ENCODE measurements at places on chromosomes 2 and 18.

DNA sequence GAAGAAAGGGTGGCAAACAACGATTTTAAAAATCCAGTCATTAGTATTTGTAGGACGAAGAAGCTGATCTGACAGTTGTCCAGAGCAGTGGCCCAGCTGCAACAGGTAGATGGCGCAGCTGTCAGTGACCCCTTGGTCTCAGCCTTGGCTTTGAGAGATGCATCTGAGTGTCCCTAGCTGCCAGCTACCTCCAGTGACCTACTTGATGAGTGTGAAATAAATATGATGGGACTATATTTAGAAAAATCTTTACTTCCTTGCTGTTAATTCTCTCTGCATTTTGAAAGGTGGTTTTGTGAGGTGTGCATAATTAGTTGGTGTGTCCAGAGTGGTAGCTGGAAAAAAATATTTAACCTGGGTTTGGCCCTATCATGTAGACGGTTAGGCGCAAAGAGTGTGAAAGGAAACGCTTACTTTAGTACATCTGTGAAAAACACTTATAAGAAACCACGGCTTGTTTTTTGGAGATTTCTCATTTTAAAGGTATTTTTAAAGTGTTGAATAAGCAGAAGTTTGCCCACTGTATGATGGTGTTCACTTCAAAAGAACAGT, 963 bp downstream of the INPP1 start:
- no peak for DNase-seq

GRCh38 chr2:201021914-201022313, 49.6 kb downstream of the HYCC2 start:
- no peak for DNase-seq

DNA sequence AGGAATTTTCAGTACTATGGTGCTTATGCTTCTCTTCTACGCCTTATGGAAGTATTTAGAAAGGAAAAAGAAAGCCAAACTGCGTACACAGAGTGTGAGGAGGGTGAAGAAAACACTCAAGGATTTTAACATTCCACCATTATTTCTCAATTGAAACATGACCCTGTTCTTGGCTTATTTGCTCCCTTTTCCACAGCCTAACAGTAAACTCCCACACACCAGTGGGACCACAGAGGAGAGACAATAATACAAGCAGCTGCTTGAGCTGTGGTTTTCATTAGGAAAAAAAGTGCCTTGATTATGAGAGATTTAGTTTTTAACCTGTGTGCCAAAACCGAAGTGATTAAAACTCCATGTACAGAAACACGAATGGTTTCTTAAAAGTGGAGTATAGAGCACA, 134.3 kb downstream of the MEP1B start:
- DNase-seq = no peak

GRCh38 chr2:197255543-197255942, 55.0 kb downstream of the ANKRD44 start:
- no peak for DNase-seq

DNA sequence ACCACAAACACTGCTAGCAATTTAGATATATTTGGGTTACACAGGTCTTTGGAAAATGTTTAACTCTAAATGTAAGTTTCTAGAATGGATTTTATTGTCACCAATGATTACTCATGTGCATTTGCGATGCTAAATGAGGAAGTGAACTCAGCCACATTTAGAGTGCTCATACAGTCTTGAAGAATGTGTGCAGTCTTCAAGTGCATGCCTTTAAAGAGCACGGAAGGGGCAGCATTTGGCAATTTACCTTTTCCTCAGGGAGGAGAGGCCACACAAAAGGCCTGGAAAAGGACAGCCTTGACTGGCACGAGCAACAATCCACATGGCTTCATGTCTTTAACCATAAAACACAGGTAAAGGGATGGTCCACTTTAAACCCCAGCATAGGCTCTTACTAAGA, 78.5 kb upstream of the STK17B start:
- DNase-seq = no peak

- no peak for DNase-seq
Measured at GRCh38 chr18:57780706-57781347, 22.3 kb downstream of the ATP8B1 start.

GRCh38 chr2:107589079-107589491, 237.6 kb upstream of the RGPD4 start:
- DNase-seq = no peak

GRCh38 chr2:66437109-66437690, 2.3 kb downstream of the MEIS1 start:
- no peak for DNase-seq

GRCh38 chr18:36821681-36822080, 7.1 kb downstream of the TPGS2 start:
- DNase-seq = no peak

GRCh38 chr2:64348386-64349130, 105.4 kb upstream of the LGALSL start:
- DNase-seq = no peak

DNA sequence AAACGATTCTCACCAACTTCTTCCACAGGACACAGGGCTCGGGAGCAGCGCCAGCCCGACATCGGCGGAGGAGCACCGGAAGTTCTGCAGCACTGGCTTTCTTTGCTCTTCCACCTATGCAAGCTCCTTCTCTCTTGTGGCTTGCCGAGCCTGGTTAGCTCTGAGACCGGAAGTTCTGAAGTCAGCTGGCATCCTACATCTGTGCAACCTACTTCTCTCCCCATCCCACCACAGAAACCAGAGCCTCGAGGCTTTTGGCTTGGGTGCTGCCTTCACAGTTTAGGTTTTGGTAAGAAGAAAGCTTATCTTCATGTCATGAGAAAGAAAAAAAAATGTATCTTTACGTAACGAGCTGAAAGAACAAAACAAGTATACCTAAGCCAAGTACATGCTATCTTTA, 111.7 kb downstream of the ANKRD44 start:
- DNase-seq = no peak

DNA sequence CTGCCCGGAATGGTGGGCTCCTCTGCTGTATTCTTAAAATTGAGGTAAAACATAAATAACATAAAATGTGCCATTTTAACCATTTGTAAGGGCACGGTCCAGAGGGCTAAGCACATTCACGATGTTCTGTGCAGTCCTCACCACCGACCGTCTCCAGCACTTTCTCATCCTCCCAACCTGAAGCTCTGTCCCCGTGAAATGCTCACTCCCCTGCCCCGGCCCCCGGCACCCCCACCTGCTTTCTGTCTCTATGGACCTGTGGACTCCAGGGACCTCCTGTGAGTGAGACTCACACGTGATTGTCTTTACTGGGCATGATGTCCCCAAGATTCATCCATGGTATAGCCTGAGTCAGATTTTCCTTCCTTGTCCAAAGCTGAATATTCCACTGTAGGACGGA, 38.7 kb upstream of the CTDP1 start:
- DNase-seq = no peak

DNA sequence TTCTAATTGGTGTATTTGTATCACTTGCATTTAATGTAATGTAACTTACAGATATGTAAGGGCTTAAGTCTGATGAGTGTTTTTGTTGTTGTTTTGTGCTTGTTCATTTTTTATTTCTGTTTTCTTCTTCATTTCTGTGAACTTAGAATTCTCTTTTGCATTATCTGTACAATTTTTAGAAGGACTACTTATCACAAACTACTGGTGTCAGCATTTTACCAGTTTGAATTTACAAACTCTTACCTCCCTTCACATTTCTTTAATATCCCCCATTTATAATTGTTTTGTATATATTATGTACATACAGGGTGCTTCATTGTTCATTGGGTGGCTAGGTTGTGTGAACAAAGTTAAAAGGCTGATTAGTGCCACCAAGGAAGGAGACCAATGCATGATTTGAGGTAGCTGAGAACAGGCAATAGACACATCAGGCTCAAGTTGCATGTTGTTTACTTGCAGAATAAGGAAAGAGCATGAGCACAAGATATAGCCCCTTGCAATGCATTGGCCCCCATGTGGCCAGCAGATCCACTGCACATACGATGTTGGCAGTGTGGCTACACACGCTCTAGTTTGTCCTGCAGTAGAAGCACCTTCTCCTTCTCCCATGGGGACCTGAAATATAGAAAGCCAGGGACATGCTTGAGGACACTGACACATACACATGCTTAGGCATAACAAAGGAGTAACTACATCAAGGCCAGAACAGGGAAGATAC, 198.2 kb downstream of the CD8B2 start:
- DNase-seq = no peak

DNA sequence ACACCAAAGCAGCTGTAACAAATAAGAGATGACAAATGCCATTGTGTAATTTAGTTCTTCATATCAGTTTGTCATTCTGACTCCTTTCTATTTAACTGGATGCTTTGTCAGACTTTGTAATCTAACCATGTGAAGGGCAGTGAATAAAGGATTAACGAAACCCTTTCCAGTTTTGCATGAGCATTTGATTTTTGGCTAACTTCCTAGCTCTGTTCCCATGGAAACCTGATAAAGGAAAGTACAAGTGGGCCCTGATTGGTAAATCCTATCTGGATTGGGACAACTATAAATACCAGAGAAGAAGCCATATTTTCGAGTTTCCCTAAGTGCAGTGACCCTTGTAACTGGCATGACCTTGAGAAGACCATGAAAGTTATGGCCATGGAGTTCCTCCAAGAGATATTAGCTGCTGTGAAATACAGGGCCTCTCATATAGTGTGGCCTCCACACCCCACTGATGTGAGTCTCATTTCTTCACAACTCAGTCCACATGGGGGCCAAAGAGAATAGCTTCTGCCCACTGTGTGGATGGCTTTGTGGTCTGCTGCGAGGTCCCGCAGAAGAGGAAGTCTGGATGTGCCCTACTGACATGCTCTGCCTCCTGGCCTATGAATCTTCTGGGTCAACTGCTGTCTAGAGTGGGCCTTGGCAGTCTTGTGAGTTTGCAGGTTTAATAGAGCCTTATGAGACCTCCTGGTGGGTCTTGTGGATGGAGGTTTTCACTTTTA, 38.2 kb upstream of the CYP1B1 start:
- DNase-seq = no peak

- no peak for DNase-seq
Measured at GRCh38 chr2:156483741-156484173, 47.6 kb downstream of the GPD2 start.

DNA sequence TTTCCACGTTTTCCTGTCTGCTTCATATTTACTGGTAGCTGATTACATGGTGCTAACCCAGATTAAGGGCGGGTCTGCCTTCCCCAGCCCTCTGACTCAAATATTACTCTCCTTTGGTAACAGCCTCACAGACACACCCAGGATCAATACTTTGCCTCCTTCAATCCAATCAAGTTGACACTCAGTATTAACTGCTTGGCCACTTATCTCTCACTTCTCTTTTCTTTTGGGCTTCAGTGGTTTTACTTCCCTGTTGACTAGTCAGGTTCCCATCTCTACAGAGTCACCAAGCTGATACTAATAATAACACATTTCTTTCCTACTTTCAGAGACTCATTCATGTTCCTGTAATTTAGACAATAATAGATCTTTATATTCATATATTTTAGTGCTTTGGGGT, 302.2 kb upstream of the MAP2 start:
- no peak for DNase-seq

GRCh38 chr2:219506153-219506801, 7.6 kb downstream of the GMPPA start:
- DNase-seq = no peak

DNA sequence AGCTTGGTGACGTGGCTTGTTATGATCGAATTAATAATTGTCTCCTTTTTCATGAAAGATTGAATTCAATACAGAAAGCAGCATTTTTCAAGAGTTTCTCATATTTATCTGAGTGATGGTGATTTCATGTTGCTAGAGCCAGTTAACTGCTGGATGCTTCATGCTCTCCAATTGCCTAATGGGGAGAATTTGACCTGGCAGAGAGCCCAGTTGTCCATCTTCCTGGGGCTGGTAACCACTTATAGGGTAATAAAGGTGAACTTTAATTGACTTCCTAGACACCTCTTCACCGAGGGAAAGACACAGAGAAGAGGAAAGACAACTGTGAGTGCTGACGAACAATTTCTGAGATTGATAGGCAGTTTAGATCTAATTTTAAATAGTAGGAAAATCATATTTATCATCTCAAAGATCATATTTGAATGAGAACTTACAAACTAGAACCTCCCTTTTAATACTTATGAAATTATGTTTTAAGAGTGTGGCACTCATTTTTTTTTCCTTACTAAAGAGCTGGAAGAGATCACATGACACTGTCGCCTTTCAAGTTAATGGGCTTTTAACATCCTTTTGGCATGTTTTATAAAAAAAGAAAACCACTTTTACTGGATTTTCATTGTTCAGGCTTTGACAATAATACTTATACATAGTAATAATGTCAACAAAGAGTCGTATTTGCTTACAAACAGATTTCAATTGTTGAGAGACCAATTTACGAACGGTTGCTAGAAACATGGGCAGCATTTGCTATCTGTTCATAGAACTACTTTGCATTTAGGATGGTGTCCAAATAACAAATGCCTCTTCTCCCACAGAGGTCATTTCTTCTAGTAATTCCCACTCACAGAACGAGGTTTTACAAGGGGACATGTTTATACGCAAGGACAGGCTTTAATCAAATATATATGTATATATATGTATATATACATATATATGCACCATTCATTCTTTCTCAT, 153.3 kb downstream of the RAPGEF4 start:
- DNase-seq = no peak

DNA sequence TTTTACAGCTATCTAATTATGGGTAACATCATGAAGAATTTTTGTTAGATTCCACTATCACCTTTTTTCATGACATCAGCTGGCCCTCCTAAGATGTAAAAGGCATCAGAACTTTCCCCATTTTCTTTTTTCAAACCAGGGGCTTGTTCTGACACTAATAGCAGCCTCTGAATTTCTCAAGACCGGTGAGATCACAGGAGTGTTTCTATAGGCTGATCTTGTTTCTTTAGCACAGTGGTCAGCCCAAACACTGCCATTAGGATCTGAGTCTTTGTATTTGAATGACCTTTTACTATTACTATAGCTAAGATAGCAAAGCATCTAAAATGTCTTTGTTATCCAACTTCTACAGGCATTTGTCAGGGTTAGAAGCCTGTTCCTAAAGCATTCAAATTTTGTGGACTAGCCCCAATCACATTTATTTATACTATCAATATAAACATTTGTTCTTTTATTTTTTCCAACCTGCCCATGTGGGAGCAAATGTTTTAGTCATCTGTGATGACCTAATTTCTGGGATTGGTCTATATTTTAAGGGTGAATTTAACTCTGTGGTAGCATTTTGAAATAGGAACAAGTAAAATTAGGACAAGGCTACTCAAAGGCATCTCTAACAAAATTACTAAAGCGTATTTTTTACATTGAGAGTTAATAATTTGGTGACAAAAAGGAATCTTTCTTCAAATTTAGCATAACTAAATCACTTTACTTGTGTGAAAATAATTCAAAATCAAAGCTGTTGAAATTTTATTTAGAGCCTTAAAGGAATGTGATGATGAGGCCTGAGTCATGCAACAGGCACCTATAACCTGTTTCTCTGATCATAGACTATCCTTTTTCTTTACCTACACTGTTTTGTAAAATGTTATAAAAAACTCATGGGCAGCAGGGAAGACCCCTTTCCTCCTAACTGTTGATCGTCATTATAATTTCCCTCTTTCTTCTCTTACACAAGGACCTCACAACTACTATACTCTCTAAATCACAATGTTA, 39.3 kb downstream of the ZAP70 start:
- no peak for DNase-seq

GRCh38 chr2:64727013-64727767, 73.5 kb upstream of the SERTAD2 start:
- DNase-seq = no peak
